Stimulated activated CD4-positive, alpha-beta T cell treated with anti-CD3 and anti-CD28 coated beads, Interleukin-1b, Interleukin-23, amount 100 ng/mL, for 1 hour (primary cell): ENCODE measurements at places on chromosomes 7 and 10.

- DNase-seq: no peak
These were observed 5.8 kb downstream of the SVIL start for GRCh38 chr10:29628912-29629526.

DNA sequence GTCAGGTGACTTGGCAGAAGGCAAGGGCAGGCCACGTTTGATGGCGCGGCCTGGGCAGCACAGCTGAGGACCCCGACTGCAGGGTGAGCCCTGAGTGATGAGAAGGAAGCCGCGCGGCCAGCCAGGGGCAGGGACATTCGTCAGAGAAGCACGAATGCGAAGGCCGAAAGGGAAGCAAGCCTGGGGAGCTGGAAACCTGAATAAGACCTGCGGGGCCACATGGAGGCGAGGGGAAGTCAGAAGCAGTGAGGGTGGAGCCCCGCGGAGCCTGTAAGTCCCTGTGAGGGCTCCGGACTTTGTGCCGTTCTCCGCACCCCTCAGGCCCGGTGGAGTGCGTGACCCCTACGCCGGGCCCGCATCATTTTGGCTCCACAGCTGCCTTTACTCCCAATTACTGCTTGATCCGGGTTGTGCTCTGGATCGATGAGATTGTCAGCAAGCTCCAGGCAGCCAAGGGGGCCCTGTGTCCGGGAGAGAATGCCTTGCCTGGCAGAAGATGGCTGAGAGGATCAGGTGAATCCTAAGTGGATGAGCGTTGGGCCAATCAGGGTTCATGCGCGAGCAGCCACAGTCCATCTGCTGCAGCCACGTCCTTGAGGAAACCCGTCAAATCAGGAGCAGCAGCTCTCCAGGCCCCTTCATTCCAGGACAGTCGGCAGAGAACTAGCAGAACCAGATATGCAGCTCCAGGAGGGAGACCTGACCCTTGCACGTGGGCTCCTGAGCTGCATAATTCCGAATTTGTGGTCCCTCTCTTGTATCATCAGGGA lies 293.3 kb upstream of the SHH start:
- DNase-seq: no peak

DNA sequence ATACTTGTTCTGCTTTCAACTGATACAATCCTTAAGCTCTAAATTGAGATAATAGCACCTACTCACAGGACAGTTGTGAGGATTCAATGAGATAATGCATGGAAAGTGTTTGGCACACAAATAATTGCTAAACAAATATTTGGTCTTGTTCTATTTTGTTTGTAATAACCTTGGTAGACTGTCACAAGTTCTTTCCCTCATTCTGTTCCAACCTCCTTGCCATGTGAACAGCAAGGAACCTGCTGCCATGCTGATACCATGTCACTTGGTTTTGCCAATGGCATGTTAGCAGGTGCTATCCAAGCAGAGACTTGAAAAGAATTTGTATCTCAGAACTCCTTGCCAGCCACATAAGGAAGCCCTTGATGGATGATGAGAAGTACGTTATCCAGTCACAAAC lies 24.8 kb upstream of the TECTB start:
- no peak for DNase-seq

GRCh38 chr10:46033602-46034011 lies 3.2 kb upstream of the NCOA4 start:
- DNase-seq: no peak
